ENCODE measurements at places on chromosomes 1 and 21. TPM values are rescaled to one million over a fixed set of nuclear protein-coding genes. Genes with fewer than 3 reads are reported as not detected.

The NID1 gene
- 5.8 TPM for total RNA-seq

GRCh38 chr1:232435729-232436128 is 194.2 kb downstream of the SIPA1L2 start:
- DNase-seq = no peak

GRCh38 chr1:85326851-85327250 is 50.4 kb upstream of the BCL10 start:
- DNase-seq = no peak

GRCh38 chr1:23430803-23431202 is 6.3 kb upstream of the TCEA3 start:
- DNase-seq = no peak

All from Daoy (cell line).